Stomach (tissue), 19 donors: ENCODE measurements at places on chromosomes 5 and 9. TPM values are rescaled to one million over a fixed set of nuclear protein-coding genes. Genes with fewer than 3 reads are reported as not detected.

GRCh38 chr9:4540425-4540824, 50.2 kb downstream of the SLC1A1 start:
- no peak for DNase-seq

GRCh38 chr5:150703762-150704161, 2.9 kb upstream of the RBM22 start:
- no peak for DNase-seq

GRCh38 chr5:149544028-149544420, 7.2 kb downstream of the CSNK1A1 start:
- no peak for DNase-seq

ATOSB gene
- total RNA-seq = 63.0 TPM

DNA sequence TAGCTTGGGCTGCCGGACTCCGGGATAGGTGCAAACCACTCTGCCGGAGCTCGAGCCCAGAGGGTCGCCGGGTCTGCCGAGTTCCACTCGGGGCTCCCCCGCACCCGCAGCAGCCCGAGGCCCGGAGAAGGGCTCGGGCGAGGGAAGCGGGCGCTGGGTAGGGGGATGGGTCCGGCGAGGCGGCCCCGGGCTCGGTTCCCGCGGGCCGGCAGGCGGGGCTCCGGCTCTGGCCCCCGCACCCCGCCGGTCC, 507 bp downstream of the RICTOR start:
- no peak for DNase-seq

PCDHA9 gene
- not detected for total RNA-seq

DNA sequence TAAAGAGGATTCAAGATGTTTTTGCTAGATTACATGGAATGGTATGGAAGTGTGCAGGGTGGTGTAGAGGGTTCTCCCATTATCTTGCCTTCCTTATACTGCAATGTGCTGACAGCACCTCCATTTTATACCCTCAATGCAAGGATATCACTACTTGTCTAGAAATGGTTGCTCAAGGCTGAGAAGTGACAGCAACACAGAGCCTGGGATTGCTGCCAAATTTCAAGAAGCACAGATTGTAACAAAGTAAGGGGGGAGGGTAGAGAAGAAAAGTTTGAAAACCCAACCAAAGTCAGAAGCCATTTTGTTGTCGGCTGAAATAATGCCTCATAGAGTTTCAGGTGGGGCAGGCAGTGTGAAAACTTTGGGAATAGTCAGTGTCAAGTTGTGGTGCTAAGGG, 29.8 kb downstream of the PCDHAC2 start:
- no peak for DNase-seq

OMD gene
- 3.6 TPM for total RNA-seq

MEGF10 gene
- total RNA-seq = not detected

DNA sequence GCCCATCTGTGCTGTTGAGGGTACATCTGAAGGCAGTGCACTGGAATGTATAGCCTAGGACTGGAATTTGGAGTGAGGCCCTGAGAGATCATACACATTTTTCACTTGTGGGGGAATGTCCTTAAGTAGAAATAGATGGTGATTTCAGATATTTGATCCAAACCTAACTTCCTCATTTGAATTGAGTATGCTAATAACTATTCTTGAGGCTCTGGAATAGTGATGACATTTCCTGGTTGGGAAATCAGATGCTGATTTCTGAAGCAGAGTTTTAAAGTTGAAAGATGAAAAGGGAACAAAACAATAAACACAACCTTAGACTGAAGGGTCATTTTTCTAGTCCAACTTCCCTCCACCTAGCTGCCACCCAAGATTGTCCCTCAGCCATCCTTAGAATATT, 163.0 kb upstream of the CCDC152 start:
- DNase-seq = no peak

GRCh38 chr5:132773601-132774355, 3.3 kb downstream of the SEPTIN8 start:
- DNase-seq = no peak

- no peak for DNase-seq
Observed at GRCh38 chr5:68141494-68141893, 74.1 kb upstream of the PIK3R1 start.

DNA sequence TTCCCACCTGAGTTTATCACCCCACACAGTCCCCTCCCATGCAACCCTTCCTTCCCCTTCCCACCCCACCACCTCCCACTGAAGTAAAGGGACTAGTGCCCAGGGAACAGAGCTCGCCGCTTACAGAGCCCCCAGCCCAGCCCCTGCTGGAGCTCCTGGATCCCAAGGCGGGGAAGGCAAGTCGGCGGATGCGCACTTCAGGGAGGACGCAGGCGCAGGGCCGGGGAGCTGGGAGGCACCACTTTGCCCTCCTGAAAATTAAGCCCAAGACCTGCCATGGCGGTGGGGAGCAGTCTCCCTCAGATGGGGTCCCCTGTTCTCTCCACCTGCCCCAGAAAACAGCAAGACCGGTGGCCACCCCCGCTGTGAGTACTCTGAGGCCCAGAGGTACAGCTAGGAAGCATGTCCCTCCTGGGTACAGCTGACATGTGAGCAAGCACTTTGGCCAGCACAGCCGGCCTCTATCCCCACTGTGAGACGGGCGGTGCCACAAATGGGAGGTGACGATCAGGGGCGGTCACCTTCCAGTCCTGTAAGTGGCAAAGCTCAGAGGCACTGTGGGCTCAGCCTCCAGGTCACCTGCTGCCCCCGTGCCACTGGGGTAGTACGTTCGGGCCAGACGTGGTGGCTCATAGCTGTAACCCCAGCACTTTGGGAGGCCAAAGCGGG, 45.9 kb downstream of the COL23A1 start:
- no peak for DNase-seq

DNA sequence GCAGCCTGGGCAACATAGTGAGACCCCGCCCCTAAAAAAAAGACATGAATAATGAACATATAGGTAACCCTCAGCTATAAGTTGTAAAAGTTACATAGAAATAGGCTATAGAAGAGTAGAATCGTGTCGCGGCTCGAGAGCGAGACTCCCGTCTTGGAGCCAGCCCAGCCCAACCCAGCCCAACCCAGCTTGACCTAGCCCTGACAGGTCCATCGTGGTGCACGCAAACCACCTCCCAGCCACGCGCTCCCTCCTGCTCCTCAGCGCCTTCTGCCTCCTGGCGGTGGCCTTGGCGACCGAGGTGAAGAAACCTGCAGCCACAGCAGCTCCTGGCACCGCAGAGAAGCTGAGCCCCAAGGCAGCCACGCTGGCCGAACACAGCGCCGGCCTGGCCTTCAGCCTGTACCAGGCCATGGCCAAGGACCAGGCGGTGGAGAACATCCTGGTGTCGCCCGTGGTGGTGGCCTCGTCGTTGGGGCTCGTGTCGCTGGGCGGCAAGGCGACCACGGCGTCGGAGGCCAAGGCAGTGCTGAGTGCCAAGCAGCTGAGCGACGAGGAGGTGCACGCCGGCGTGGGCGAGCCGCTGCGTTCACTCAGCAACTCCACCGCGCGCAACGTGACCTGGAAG, 10.8 kb downstream of the KIF24 start:
- DNase-seq = no peak

- no peak for DNase-seq
Observed at GRCh38 chr9:78029551-78030295, 1.9 kb downstream of the GNAQ start.

- DNase-seq = no peak
Observed at GRCh38 chr9:81073821-81074220, 615.5 kb downstream of the TLE1 start.

DNA sequence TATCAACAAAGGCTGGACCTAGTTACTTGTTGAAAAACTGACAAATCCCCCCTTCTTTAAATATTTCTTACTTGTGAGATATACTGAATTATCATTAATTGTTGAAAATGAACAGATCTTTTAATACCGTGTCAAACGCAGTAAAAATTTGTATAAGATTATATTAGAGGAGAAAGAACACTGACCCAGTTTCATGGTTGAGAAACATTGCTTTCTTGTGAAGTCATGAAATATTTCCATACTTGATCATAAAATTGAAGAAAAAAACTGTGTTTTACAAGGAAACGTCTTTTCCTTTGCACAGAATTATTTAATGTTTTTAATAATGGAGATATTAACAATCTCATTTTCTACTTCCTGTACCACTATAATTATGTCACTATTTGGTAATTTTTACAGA, 45.8 kb downstream of the MOCS2 start:
- DNase-seq = no peak

DNA sequence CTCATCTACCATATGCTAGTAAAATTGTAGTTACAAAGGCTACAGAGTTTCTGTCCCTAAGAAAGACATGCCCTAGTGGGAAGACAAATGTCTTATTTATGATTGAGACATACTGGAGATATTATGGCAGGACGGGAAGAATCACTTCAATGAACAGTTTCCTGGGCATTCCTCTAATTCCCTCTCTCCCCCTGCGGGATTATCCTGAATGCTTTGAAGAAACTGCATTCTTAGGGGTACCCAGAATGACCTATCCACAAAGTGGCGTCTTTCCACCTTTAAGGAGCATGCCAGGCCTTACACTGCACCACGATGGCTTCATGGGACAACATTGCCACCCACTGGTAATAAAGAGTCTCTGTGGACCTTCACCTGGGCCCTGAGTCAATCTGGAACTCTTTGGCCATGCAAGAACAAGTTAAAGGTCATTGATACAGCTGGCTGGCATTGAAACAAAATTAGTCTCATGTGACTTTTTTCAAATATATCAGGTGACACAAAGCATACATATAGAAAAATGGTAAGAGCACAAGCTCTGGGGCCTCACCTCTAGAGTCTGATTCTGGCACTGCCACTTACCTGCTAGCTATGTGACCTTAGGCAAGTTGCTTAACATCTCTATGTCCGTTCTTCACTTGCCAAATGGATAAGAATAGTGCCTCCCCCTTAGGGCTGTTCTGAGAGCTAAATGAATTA, 32.0 kb downstream of the ANKRD55 start:
- peak; percentile 91 for DNase-seq

FAM219A gene
- total RNA-seq = 12.1 TPM

GAPT gene
- 2.5 TPM for total RNA-seq

ABL1 gene
- 95.9 TPM for total RNA-seq

DNA sequence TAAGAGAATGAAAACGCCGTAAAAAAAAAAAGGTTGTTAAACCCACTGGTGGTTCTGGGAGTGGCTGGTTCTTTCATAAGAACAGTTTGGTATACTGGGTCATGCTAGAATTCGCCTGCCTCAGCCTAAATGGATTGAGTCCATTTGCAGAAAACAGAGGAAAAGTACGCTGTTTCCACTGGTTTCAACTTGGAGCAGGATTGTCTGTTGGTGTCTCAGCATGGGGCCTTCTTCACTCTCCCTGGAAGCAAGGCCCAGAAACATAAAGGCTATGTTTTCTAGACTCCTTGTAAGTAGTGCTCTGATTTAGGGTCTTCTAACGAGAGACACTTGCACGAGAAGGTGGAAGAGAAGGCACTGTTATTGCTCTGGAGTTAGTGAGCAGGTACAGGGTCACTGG, 116.9 kb upstream of the MTAP start:
- no peak for DNase-seq

DNA sequence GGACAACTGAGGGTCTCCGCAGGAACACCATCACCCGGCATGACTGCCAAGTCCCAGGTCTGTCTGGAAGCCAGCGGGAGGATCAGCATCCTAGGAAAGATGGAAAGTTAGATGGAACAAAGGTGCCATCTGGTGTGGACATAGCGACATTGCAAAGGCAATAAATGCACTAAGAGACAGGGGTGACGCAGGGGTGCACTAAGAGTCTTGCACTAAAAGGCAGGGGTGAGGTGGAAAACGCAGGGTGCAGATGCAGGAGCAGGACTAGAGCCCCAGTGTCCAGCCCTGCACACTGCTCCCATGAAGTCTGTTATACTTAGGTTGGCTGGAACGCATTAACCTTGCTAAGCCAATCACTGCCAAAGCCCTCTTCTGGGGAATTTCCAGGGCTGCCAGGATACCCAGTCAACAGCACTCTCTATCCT, 15.5 kb downstream of the ATOX1 start:
- peak; percentile 77 for DNase-seq

DNA sequence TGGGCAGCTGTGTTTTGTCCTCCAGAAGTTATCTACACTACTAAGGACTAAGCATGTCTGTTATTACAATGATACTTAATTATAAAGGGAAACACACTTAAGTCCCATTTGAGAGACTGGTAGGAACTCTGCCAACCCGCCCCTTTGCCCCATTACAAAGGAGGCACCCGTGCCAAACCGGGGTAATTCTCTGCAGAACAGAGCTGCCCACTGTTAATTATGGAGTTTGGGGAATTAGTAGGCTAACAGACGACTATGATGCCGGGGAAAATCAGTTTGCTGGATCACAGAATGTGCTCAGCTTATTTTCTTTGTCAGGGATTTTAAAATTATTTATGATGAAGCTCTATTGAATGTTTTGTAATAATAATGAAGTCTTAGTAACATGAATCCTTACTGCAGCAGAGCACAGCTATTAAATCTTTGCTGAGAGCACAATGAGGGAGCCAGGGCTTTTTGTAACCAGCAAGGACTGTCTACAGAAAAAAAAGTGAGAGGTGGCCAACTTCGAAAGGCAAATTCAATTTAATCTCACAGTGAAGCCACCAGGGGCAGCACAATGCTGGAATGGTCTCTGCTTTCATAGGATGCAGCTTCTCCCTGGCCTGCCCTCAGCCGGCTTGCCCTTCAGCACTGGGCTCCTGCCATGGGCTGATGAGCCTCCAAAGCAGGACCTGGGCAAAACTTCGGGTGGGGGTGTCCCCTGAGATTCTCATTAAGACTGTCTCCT, 134.5 kb downstream of the GNAQ start:
- DNase-seq = no peak

ERGIC1 gene
- 108 TPM for total RNA-seq

DNA sequence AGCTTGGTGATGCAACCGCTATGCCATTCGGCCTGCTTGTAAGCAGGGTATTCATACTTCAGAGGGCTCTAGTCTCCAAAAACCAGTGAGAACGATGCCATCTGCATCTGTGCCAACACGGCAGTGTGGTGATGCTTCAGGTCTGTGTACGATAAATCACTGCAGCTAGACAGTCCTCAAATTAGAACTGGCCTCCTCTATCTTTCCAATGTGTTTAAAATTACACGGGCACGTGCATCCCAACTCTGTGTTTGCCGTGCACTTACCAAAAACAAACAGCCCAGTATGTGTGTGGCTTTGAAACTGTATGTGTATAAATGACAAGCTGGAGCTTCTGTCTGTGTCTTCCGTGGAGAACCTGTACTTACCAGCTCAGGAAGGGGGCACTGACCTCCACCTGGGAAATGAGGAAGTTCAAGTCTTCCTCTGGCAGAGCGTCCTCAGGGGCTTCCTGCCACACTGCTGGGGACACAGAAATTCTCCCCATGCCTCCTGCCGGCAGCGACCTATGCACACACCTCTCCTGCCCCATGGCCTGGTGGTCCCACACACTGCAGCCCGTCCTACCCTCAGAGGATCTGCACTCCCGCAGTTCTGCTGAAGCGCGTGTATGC, 12.3 kb downstream of the MED10 start:
- no peak for DNase-seq

SHB gene
- 37.7 TPM for total RNA-seq

GRCh38 chr5:138495351-138495750, 30.1 kb downstream of the EGR1 start:
- no peak for DNase-seq

DNA sequence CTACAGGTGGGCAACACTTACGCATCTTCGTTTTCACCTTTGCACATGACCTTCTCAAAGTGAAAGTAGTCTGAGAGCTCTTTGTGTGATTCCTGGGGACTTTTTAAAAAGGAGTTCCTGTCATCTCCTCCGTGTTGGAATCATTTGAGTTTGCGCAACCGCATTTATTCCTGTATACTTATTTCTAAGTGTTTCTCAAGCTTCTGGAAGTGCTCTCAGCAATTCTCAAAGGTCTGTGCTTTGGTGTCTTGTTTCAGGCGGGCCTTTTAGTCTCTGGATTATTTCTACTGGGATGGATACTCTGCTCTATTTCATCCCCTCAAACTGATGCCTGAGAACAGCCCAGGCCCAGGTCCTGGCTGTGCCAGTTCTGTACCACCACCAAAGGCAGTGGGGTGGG, 226.5 kb upstream of the TUT7 start:
- DNase-seq = no peak

TMEM232 gene
- 8.8 TPM for total RNA-seq
